ENCODE measurements at places on chromosomes 11 and 22. TPM values are rescaled to one million over a fixed set of nuclear protein-coding genes. Genes with fewer than 3 reads are reported as not detected.

DNA sequence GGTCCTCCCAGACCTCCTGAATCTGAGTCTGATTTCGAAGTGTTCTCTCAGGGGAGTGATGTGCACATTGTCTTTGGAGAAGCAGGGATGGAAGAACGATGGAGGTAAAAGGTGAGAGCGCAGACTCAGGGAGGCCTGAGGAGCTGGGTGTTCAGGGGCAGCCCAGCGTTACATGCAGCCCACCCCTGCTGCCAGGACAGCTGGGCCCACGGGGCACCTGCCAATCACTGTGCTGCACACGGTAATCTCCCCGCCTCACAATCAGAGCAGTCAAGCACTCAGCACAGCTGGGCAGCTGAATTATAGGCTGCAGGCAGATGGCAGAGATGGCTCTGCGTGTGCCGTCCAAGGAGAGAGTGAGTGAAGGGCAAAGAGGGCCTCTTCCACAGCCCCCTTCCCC lies 17.9 kb upstream of the HTR3A start:
- no peak for DNase-seq

GRCh38 chr11:2267306-2267850 lies 3.0 kb downstream of the ASCL2 start:
- peak; percentile 44 for DNase-seq

- no peak for DNase-seq
Observed at GRCh38 chr22:30038219-30038618, 42.0 kb upstream of the HORMAD2 start.

SCO2 gene
- total RNA-seq = 14.0 TPM

MMP13 gene
- not detected for total RNA-seq

ROM1 gene
- total RNA-seq = 5.6 TPM
